ENCODE measurements at places on chromosomes 4 and X.

DNA sequence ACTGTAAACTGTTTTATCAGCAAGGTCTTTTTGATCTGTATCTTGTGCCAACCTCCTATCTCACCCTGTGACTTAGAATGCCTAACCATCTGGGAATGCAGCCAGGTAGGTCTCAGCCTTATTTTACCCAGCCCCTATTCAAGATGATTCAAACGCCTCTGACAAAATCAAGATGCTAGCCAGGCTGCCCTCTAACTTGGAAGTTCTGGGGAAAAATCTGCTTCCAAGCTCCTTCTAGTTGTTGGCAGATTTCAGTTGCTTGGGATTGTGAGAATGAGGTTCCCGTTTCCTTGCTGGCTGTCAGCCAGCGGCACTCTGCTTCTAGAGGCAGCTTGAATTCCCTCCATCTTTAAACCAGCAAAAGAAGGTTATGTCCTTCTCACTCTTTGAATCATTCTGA, 34.7 kb downstream of the LUZP4 start:
- no peak overlapping the region for H3K27ac ChIP-seq
- H3K36me3 ChIP-seq, result no peaks in the 10 kb centered on the region
- H3K4me1 ChIP-seq, result no peaks in the 10 kb centered on the region
- no peak overlapping the region for H3K4me3 ChIP-seq

GRCh38 chrX:119228512-119229252, 7.4 kb upstream of the PGRMC1 start:
- DNase-seq, result no peak
- no peak overlapping the region for H3K27ac ChIP-seq
- H3K27me3 ChIP-seq, result peaks cover 24% of the 10 kb centered on the region
- H3K36me3 ChIP-seq, result no peaks in the 10 kb centered on the region

DNA sequence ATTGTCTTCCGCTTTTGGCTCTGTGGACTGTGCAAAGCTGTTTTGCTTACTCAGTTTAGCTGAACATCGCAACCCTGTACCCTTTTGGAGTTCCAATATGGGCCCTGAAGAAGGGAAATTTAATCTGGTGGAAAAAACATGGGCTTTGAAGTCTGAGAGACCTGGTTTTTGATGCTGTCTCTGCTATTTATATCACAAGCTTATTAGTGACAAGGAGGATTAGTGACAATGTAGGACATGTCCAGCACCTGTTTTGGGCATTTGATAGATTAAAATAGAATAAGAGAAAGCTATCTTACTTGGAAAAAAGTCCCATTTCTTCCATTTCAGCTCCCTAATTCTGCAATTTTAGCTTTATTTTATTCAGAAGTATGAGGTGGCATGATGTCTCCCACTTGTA, 417.3 kb downstream of the SPRY1 start:
- H3K27ac ChIP-seq, result no peak overlapping the region
- no peaks in the 10 kb centered on the region for H3K27me3 ChIP-seq
- H3K4me1 ChIP-seq, result no peaks in the 10 kb centered on the region
- no peak overlapping the region for H3K4me3 ChIP-seq
- DNase-seq, result no peak

GRCh38 chr4:121100093-121100775, 27.9 kb upstream of the NDNF start:
- no peaks in the 10 kb centered on the region for H3K4me1 ChIP-seq

DNA sequence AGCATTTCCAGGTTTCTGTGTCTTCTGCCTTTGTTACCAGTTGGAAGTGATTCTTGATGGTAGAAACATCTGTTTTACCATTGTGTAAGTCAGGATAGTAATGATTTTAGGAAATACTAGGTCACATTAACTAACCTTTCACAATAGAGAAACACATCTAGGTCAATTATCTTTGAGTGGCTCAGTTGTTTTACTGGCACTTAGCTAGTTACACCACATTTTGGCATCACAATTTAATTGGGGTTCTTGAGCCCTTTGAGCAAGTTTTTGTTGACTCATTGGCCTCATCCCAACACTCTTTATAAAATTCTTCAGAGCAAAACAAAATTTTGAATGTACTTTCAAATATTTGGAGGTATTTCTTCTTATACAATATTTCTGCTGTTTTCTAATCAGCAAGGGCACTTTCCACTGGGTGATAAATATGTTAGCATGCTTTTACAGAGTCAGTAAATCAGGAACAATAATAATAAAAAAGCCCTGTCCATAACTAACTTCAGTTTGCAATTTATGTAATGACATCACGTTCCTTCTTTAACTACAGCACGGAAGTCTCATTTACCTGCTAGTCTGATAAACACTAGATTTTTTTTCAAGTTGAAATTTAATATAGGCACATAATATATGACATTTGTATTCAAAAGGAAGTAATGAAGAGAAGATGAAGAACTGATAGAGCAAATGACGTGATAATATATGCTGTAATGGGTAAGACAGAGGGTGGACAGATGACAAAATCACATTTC, 64.8 kb upstream of the GK2 start:
- H3K4me1 ChIP-seq, result no peaks in the 10 kb centered on the region
- DNase-seq, result no peak
- no peak overlapping the region for H3K27ac ChIP-seq
- H3K27me3 ChIP-seq, result no peaks in the 10 kb centered on the region
- H3K4me3 ChIP-seq, result no peak overlapping the region

GRCh38 chr4:188552741-188553275, 413.6 kb downstream of the TRIML1 start:
- H3K36me3 ChIP-seq, result no peaks in the 10 kb centered on the region
- no peak overlapping the region for H3K4me3 ChIP-seq
- no peak for DNase-seq
- H3K27ac ChIP-seq, result no peak overlapping the region

GRCh38 chrX:135651647-135652295, 61.7 kb upstream of the CT45A1 start:
- no peaks in the 10 kb centered on the region for H3K27me3 ChIP-seq
- H3K4me3 ChIP-seq, result no peak overlapping the region
- H3K36me3 ChIP-seq, result no peaks in the 10 kb centered on the region
- H3K4me1 ChIP-seq, result no peaks in the 10 kb centered on the region
- no peak overlapping the region for H3K27ac ChIP-seq

DNA sequence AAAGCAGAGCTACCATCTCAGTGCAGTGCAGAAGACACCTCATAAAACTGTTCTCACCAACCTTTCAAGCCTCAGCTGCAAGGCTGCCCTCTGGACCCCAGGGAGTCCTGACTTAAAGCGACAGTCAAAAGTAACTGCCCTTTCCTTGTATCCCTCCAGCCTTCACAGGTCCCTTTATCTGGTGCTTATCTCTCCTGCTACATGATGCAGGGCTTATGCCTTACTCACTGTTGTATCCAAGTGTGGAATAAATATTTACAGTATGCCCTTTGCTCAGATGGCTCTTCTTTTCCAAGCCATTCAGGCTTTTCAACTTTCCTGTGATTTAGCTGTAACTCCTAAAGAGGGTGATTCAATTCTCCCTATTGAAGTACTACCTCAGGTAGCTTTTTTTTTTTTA, 92.6 kb downstream of the KDR start:
- no peak overlapping the region for H3K27ac ChIP-seq
- H3K36me3 ChIP-seq, result no peaks in the 10 kb centered on the region
- DNase-seq, result no peak
- H3K4me3 ChIP-seq, result no peak overlapping the region
- H3K4me1 ChIP-seq, result no peaks in the 10 kb centered on the region

DNA sequence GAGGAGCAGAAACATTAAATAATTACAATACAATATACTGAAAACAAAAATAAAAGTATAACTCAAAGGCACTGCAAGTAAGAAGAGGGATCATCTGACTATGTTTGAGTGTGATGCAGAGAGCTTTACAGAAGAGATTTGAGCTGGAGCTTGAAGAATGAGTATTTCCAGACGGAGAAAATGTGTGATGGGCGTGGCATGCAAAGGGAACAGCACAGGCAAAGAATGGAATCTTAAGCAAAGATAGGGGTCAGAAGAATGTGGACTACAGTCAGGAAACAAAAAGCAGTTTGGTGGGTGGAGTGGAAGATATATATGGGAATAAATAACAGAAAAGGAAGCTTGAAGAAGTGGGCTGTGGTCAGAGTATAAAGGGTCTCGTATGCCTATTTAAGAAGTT, 45.5 kb downstream of the OPHN1 start:
- H3K4me3 ChIP-seq, result no peak overlapping the region
- no peaks in the 10 kb centered on the region for H3K4me1 ChIP-seq
- H3K36me3 ChIP-seq, result no peaks in the 10 kb centered on the region

DNA sequence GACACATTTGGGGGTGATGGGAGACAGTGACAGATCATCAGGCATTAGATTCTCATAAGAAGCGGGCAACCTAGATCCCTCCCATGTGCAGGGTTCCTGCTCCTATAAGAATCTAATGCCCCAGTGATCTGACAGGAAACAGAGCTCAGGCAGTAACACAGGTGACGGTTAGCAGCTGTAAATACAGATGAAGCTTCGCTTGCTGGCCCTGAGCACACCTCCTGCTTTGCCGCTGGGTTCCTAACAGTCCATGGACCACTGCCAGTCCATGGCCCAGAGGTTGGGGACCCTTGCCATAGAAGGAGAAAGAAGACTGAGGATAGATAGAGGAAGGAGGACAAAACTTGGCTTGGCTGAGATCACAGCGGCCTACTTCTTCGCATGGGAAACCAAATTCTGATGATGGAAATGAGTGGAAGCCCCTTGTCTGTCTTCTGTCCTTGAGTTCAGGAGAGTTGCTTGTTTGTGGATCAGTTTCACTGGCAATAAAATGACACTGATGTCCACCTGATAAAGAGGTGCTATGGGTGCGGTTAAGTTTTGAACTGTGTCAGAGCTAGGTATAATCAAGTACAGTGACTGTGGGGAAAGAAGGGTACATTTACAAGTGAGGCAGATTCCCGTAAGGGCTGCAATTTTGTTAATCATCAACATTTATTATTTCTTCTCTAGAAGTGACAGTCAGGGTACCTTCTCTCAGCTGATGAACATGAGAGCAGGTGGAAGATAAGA, 1.7 kb upstream of the TIFA start:
- H3K27me3 ChIP-seq, result no peaks in the 10 kb centered on the region
- peak overlapping the region; percentile 87 for H3K4me3 ChIP-seq
- H3K27ac ChIP-seq, result peak overlapping the region; percentile 93
- H3K4me1 ChIP-seq, result peaks cover 73% of the 10 kb centered on the region
- H3K36me3 ChIP-seq, result peaks cover 13% of the 10 kb centered on the region
- DNase-seq, result no peak

DNA sequence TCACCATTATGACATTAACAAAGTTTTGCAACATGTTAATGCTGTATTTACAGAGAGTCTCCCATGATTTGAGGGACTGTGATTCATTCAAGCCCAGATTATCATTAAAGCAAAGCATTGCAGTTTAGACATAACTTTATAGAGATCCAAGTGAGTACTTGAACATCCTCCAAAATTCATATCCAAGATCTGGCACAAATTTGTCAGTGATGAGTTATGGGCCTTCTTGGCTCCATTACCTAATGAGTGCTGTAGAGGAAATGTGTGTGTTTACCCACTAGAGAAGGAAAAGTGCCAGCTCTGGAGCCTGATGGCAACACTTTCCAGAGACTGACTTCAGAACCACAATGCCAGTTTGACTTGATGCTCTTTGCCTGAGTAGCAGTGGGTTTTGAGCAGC, 432.3 kb downstream of the GALNTL6 start:
- H3K27me3 ChIP-seq, result no peaks in the 10 kb centered on the region
- no peak overlapping the region for H3K27ac ChIP-seq
- no peaks in the 10 kb centered on the region for H3K4me1 ChIP-seq

DNA sequence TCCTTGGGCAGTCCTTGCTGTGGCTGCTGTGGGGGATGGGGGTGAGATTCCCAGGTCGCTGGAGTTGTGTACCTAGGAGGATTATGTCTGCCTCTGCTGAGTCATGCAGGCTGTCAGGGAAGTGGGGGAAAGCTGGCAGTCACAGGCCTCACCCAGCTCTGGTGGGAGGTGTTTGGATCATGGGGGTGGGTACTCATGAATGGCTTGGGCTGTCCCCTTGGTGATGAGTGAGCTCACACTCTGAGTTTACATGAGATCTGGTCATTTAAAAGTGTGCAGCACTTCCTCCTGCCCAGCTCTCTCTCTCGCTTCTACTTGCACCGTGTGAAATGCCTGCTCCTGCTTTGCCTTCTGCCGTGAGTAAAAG, 24.6 kb upstream of the PDLIM3 start:
- H3K4me3 ChIP-seq, result no peak overlapping the region
- DNase-seq, result no peak
- H3K27ac ChIP-seq, result no peak overlapping the region
- H3K4me1 ChIP-seq, result no peaks in the 10 kb centered on the region
- no peaks in the 10 kb centered on the region for H3K36me3 ChIP-seq

GRCh38 chr4:180557950-180558349, 1685.3 kb upstream of the TENM3 start:
- H3K36me3 ChIP-seq, result no peaks in the 10 kb centered on the region
- no peak overlapping the region for H3K27ac ChIP-seq
- H3K4me1 ChIP-seq, result no peaks in the 10 kb centered on the region
- no peak for DNase-seq
- no peak overlapping the region for H3K4me3 ChIP-seq
- no peaks in the 10 kb centered on the region for H3K27me3 ChIP-seq

DNA sequence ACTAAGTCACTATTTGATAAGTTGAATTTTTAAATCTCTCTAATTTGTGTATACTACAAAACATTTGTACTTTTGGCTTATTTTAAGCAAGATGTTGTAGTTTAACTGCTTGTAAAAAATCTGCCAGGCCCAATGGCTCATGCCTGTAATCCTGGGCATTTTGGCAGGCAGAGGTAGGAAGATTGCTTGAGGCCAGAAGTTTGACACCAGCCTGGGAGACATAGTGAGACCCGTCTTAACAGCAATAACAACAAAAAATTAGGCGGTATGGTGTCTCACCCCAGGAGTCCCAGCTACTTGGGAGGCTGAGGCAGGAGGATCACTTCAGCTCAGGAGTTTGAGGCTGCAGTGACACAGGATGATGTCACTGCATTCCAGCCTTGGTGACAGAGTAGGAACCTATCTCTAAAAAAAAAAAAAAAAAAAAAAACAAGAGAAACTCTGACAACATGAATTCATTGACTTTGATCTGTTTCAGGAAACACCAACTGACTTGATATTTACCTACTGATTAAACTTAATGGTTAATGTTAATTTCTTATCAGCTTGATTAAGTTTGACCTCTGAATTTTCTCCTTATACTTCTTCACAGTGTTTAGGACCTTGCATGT, 8.9 kb downstream of the FHIP1A start:
- H3K27ac ChIP-seq, result no peak overlapping the region
- H3K4me1 ChIP-seq, result no peaks in the 10 kb centered on the region
- peaks cover 6% of the 10 kb centered on the region for H3K27me3 ChIP-seq
- no peaks in the 10 kb centered on the region for H3K36me3 ChIP-seq
- no peak for DNase-seq

DNA sequence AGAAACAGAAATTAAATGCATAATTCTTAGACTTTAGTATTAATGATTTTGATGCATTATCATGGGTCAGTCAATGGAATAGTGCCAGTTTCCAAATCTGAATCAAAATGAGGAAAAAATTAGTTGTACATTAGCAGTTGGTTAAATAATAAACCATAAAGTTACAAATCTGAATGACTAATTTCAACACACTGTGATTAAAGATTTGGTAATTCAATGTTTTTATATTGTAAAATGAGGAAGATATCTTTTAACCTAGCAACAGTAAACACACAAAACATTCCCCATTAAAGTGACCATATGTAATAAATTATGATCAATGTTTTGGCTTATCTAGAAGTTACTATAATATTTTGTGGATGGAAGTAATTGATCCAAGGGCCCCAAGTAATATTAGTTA, 1.6 kb downstream of the FBXO8 start:
- H3K27ac ChIP-seq, result no peak overlapping the region
- DNase-seq, result no peak
- H3K4me1 ChIP-seq, result peaks cover 70% of the 10 kb centered on the region

- no peak for DNase-seq
- H3K27ac ChIP-seq, result no peak overlapping the region
- no peak overlapping the region for H3K4me3 ChIP-seq
- H3K4me1 ChIP-seq, result no peaks in the 10 kb centered on the region
These were observed 99.2 kb downstream of the SORCS2 start for GRCh38 chr4:7291372-7292114.

- H3K27me3 ChIP-seq, result no peaks in the 10 kb centered on the region
- no peak overlapping the region for H3K27ac ChIP-seq
- H3K4me1 ChIP-seq, result no peaks in the 10 kb centered on the region
These were observed 83.1 kb downstream of the GRIA3 start for GRCh38 chrX:123267220-123267619.

Data from activated T-helper 1 cell treated with anti-CD3 and anti-CD28 coated beads, Interleukin-12 subunit alpha, Interleukin-12 subunit beta, Interleukin-2, Interleukin-4 antibody, amounts not matched to agents 30 ng/mL and 10 ng/mL and 1 ng/mL, durations not matched to agents 14 hours and 24 hours and 36 hours (primary cell).